Fibroblast of skin of abdomen (primary cell): ENCODE measurements at places on chromosomes 7 and 10.

GRCh38 chr7:11751315-11751714, 80.7 kb downstream of the THSD7A start:
- DNase-seq = no peak

GRCh38 chr10:21885940-21886339, 117.6 kb downstream of the DNAJC1 start:
- DNase-seq = no peak

GRCh38 chr10:33229949-33230267, 104.6 kb downstream of the NRP1 start:
- no peak for DNase-seq

DNA sequence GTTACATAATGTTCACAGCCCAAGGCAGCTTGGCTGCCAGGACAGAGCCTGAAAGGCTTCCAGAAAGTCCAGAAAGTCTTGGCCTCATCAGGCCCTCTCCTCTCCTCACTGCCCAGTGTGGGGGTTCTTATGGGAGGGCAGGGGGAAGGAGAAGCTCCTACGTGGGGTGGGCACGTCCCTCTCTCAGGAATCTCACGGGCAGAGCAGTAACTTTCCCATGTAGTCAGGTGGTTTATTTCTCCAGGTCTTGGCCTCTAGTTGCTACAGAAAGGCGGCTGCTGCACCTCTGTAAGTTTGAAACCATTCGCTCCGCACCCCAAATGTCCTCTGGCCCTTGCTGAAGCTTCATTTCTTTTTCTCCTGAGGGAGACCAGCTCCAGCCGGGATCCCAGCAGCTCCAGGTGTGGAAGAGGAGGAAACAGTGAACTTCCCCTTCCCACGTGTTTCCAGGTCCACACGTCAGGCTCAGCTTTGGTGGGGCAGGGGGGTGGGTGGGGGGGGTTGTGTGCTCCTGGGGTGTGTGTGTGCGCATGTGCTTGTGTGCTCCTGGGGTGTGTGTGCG, 320.3 kb downstream of the WDR37 start:
- DNase-seq = no peak

DNA sequence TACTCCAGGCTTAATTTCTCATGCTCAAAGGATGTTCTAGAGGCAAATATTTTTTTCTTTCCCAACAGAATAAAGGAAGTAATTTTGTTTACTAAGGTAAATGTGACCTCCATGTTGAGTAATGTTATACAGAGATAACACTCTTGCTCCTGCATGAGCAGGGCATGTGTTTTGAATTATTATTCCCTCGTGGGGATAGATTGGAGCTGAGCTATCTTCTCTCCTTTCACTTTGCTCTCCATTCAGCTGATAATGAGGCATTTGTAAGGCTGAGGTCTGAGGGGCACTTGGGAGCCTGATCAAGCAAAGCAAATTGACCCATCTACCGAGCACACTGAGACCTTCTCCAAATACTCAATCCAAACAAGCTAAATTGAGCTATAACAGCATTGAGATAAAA, 50.7 kb upstream of the GHITM start:
- no peak for DNase-seq

DNA sequence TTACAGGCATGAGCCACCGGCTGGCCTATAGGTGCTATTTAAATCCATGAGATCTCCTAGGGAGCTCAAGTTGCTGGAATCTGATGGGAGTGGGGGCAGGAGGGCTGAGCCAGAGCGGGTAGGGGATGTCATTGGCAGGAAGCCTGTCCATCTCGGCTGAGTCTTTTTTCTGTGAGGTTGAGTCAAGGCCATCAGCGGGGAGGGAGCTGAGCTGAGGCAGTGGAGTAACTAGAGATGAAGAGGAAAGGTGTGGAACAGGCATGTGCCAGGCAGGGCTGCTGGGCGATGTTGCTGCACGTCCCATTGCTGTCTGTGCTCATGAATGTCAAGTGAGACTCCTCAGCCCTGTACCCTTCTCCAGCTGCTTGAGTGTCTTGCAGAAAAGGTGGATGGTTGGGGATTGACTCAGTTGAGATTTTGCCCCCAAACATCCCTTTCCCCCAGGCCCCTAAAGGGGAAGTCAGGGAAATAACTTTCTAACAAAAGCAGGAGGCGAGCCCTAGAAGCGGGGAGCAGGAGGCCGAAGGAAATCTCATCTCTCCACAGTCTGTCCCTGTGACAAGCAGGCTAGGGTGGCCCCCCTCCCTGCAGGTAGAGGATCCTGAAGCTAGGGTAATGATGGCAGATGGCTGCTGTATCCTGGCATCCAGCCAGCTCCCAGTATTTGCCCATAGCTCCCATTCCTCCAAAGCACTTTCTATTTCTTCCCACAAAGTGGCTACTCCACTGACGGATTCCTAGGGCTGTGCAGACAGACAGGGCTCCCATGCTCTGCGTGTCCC, 5.4 kb downstream of the ATP6V1F start:
- peak; percentile 41 for DNase-seq

GRCh38 chr7:38928506-38928905, 19.5 kb upstream of the VPS41 start:
- no peak for DNase-seq

- DNase-seq = peak; percentile 71
Observed at GRCh38 chr7:135774284-135774683, 25.7 kb upstream of the FAM180A start.

GRCh38 chr10:1345368-1345767, 289.2 kb downstream of the WDR37 start:
- no peak for DNase-seq

DNA sequence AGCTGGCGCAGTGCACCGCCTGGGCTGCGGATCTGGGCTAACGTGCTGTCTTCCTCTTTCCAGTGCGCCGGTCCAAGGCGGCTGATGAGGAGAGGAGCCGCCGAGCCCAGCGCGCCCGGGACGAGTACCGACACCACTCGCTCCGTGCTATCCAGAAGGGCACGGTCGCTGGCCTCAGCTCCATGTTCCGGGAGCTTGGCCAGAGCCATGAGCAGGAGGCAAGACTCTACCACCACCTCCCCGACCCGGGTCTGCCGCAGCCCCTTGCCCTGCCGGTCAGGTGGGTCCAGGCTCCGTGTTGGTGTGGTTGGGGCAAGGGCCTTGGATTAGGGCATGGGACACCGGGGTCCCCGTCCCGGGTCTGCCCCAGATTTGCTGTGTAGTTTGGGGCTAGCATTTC, 65.8 kb downstream of the SH2D4B start:
- no peak for DNase-seq

DNA sequence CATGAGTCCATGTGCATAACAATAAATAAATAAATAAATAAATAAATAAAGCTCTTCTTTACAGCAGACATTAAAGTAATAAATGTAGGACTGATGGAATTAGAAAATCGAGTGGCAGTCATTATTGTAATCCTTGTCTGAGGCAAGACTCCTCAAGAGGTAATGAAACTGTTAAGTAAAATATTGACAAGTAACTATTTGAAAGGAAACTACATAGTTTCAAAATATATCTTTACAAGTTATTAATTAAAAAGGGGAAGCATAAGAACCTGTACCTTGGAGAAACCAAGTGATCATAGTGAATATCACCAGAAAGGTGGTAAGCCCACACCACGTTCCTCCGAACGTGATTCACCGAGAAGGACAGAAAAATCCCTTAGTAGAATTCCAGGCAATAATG, 285.6 kb upstream of the SORCS1 start:
- no peak for DNase-seq

DNA sequence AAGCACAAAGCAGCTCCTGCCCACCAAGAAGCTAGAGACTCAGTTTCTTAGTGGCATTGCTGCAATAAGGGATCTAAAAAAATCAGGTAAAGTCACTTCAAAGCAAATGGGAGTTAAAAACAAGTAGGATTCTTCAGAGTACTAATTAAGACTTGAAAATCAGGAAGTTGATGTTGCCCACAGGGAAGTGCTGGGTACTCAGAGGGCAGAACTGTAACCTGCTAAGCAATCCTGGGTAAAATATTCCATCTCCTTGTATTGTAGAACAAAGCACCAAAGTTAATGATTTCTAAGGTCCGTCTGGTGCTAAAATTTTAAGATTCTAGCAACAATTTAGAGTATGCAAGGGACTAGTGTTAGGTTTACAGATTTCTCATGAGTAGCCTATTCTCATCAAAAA, 8.3 kb downstream of the PEX1 start:
- no peak for DNase-seq

- DNase-seq = no peak
Observed at GRCh38 chr7:23981314-23981713, 271.3 kb downstream of the STK31 start.

DNA sequence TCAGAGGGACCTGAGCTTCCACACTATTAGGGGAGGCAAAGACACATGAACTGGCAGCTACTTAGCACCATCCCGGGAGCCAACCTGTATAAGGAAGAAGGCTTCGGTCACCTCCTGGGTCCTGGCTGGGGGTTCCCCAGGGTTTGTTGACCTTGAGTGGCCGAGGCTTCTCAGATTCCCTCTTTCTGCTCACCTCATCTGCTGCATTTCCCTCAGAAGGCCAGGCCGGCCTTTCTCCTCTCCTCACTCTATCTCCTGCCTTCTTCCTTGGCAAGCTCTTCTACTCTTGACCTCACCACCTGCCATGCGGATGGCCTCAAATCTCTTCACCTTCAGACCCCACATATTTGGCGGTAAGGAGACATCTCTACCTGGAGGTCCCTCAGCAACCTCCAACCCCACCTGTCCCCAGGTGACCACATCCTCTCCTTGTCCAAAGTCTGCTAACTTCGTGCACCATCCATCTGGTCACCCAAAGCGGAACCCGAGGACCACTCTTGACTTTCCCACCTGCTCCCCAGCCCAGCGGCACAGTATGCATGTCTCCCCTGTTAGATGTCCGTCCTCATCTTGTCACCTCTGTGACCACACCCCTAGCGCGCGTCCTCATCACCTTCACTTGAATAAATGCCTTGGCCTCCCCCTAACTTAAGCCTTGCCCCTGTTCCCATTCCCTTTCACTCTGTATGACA, 133.8 kb upstream of the UNC5B start:
- DNase-seq = no peak

DNA sequence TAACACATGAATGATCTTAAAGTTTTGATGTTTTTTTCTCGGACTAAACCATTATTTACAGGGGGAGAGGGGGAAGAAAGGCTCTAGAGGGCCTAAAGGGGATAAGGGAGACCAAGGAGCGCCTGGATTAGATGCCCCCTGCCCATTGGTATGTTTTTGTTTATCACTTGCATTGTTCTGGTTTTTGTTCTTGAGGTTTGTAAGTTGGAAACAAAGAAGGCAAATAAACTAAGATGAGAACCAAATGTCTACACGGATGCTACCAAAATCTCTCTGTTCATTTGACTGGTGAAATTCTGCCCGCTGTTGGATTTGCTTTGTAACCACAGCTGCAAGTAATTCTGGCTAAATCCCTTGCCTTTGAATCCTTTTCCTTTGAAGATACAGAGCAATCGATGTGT, 99.8 kb upstream of the MACROH2A2 start:
- peak; percentile 52 for DNase-seq

GRCh38 chr7:129356176-129356575, 78.1 kb upstream of the STRIP2 start:
- no peak for DNase-seq

GRCh38 chr7:139734395-139734794, 43.4 kb downstream of the HIPK2 start:
- peak; percentile 87 for DNase-seq

DNA sequence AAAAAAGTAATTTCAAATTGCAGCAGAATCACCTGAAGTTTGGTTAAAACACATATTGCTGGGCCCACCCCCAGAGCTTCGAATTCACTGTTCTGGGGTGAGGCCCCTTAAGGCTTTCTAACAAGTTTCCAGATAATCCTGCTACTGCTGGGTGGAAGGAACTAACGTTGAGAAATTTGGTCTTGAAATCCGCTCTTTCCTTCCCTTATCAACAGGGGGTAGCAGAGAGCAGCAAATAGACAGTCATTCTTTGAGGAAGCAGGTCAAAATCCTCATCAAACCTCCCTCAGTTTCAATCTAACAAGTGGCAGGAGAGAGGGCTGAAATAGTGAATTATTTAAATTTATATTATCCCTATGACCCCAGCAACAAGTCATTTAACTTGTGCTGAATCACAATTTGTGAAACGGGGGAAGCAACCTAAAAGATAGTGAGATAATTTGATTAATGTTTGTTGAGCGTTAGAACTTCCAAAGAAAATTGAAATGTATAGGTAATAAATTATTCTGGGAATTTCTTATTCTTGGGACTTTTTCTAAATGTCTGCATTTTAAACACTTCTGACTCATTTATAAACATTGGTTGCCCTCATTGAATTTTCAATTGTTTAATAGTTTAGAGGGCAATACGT, 21.7 kb upstream of the MALSU1 start:
- peak; percentile 63 for DNase-seq

DNA sequence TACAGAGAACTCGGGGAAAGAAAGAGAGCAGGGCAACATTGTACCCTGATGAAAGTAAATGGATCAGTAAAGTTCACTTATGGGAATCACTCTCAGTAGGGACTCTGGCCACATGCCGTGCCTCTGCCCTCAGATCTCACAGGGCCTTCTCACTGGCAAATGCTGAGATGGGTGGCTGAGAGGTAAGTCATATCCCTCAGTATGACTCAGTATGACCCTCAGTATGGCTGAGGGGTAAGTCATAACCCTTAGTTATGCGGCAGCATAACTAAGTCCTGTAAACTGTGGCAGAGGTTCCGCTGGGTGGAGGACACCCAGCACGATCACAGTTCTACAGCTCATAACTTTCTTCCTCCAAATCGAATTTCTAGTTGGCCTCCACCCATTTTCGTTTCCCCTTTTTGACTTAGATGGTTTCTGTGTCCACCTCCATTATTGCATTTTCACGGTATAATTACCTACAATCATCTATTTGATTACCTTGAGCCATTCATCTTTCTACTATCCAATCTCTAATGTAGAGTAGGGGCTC, 26.5 kb upstream of the WNT16 start:
- peak; percentile 58 for DNase-seq

DNA sequence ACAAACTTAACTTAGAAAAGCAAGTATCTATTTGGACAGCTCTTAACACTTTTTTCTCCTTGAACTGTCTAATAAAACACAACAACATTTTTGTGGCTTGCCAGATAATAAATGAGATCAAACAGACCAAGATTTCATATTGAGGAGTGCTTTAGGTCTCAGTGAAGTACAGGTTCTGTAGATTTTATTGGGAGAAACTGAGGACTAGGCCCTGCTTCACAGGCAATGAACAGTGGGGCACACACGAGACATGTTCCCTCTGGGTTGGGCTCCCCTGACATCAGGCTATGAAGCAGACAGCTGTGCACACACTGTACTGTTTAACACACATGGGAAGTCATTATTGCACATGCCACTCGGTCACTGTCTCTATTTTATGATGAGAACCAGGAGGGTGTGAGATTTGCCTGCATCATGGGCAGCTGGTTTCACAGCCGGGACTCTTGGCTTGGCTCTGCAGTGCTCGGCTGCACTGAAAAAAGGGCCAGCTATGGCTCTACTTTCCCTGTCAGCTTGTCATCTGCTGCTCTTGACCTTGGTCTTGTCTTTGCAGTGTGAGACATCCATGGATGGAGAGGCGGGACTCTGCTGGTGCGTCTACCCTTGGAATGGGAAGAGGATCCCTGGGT, 4.2 kb downstream of the IGFBP1 start:
- DNase-seq = no peak

- no peak for DNase-seq
Observed at GRCh38 chr10:11975795-11976194, 66.8 kb downstream of the UPF2 start.
